ENCODE measurements at places on chromosomes 2 and 18.

DNA sequence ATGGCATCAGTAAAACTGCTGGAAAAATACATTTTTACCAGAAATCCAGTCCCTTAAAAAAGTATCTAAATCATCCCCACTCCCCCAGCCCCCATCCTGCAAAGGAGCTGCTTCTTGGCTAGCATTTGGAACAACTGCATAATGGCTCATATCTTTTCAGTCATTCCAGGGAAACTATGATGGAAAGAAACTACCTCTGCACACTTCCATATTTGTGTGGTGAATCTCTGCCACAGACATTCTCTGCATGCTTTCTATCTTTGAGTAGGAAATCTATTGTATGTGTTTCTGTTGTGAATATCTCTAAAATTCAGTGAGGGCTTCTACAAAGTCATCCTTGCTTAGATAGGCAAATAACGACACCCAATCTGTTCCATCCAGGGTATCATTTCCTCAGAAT is 632.3 kb downstream of the LRP1B start:
- DNase-seq = no peak

GRCh38 chr18:76530846-76531245 is 35.8 kb upstream of the ZNF516 start:
- DNase-seq = no peak

GRCh38 chr2:113831161-113831560 is 58.7 kb upstream of the ACTR3 start:
- no peak for DNase-seq

DNA sequence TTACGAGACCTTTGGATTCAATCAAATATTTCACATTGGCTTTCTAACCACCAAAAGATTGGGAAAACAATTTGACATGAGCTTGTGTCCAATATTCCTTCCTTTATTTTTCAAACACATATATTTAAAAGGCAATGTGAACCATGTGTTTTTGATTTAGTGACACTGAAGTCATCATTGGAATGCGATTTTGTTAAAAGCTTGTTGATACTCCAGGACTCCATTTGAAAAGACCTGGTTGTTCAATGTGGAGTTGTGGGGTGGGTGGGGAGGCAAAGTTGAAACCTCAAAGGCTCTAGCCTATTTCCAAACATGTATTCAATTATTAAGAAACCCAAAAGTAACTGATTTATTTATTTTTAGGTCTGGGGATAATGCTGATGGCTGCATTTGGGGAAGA is 114.1 kb upstream of the TRIB2 start:
- DNase-seq = no peak

GRCh38 chr18:73752965-73753364 is 394.7 kb downstream of the FBXO15 start:
- DNase-seq = no peak

- no peak for DNase-seq
These were observed 105.6 kb downstream of the MYO1B start for GRCh38 chr2:191350826-191351225.

GRCh38 chr2:8454797-8455196 is 227.1 kb upstream of the ID2 start:
- DNase-seq = no peak

DNA sequence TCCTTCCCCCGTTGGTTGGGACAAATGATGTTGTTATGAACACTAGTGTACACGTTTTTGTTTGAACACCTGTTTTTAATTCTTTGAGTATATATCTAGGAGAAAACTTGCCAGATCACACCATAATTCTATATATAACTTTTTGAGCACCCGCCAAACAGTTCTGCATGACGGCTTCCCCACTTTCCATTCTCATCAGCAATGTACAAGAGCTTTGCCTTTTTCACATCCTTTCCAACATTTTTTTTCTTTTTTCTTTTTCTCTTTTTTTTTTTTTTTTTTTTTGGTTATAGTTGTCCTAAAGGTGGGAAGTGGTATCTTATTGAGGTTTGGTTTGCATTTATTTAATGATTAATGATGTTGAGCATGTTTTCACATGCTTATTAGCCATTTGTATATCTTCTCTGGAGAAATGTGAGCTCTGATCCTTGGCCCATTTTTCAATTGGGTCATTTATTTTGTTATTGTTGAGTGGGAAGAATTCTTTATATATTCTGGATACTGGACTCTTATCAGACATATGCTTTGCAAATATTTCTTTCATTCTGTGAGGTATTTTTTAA is 86.9 kb upstream of the ZC3H15 start:
- no peak for DNase-seq

- no peak for DNase-seq
These were observed 184.8 kb upstream of the SP5 start for GRCh38 chr2:170530284-170530745.

DNA sequence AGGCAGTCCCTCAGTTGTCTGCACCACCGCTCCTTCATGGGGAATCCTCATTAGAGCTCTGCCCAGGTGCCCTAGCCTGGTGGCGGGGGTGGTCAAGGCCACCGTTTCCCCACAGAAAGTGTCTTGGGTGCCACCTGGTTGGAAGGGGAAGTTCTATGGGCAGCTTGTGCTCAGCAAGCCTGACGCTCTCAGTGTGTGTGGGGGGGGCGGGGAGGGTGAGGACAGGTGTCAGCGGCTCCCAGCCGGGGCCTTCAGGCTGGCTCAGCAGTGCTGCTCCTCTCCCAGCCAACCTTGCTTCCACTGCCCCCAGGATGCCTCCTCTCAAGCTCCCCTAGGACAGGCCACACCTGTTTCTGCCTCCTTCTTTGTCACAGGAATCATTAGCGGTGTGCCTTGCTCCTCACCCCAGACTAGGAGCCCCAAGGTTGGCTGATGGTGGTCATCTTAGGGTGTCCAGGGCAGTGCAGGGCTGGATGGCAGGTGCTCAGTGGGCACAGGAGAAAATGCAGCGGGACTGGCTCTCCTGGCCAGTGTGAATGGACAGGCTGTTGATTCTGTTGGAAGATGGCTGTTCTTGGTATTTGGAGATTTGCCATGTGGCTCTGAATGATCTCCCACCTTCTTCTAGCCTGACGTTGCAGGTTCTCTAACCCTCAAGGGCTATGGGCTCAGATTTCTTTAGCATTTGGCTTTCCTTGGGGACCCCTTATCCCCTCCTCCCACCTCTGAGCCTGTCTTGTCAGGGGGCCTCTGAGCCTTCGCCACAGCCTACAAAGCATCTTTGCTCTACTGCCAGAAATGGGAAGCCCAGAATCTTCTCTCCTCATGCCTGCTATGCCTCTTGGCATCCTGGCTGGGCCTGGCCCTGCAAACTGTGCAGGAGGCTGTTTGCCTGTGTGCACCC is 185.8 kb upstream of the HS6ST1 start:
- DNase-seq = no peak

- no peak for DNase-seq
These were observed 205.2 kb upstream of the HDAC4 start for GRCh38 chr2:239605976-239606375.

All from activated CD4-positive, alpha-beta T cell treated with anti-CD3 and anti-CD28 coated beads, Interleukin-2, amount 50 U/mL, for 1 hour (primary cell).